ENCODE measurements at places on chromosomes 12 and 14.

DNA sequence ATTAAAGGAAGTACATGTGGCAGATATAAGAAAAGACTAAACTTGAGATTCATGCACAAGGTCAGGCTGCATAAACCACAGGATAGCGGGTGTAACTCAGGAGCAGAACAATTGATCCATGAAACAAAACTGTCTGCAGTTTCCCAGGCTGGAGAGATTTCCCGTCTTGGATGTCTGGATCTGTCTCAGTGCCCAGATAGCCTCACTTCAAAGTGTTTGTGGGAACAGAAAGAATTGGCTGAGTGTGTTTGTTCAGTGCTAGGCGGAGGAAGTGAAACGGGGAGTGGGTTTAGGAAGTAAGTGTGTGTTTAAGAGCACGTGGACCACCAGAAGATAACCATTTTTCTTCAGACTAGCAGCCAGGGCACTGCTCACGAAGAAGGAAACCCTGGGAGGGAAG lies 1.4 kb upstream of the RNASE10 start:
- DNase-seq = no peak

GRCh38 chr14:106613256-106613655 lies 1086.9 kb downstream of the TMEM121 start:
- no peak for DNase-seq

GRCh38 chr12:116545144-116545543 lies 14.0 kb upstream of the MAP1LC3B2 start:
- no peak for DNase-seq

GRCh38 chr12:44317651-44318126 lies 481.8 kb downstream of the TMEM117 start:
- no peak for DNase-seq

DNA sequence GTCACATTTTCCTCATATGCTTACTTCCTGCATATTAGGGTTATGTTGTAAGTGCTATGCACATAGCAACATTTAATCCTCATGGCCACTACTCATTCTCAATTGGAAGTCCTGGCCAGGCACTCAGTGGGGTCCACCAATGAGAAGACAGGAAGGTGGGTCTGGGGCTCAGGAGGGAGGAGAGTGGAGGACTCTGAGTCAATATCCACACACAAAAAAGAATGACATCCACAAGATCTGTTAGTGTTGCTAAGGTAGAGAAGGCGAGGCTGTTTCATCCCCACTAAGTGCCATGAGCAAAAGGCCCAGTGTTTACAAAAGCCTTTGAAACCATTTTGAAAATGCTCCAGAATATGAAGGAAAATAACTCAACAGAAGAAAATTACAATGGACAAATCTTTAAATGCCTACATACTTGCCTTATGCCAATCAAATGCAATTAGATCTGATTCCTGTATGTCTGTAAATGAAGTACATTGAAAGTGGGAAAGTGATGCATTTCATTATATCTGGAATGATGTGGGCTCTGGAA lies 53.9 kb downstream of the EID3 start:
- no peak for DNase-seq

DNA sequence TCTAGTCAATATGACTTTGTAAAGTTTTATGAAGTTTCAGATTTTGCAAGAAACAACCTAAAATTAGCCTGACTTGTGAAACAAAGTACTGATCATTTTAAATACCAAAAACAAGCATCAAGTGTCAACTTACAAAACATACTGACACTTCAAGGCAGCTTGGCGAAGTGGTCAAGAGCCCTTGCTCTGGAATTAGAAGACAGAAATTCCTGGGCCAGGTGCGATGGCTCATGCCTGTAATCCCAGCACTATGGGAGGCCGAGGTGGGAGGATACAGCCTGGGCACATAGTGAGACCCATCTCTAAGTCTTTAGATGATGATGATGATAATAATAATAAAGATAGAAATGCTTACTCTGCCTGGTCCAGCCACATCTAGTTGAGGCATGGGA lies 45.4 kb upstream of the NR2C1 start:
- DNase-seq = no peak

DNA sequence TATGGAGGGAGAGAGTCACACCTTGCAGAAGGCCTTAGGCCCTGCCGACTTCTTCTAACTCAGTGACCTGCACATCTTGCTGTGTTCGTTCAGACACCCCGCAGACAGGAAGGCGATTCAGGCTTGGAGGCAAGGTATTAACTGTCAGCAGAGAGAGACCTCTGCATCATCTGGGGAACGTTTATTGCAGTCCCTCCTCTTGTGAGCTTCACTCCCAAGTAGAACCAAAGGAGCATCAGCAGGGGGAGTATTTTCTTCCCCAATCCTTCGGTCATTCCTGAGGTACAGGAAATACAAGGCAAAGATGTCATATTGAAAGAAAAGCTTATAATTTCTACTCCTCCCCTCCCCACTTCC lies 217.9 kb downstream of the CRADD start:
- DNase-seq = no peak

DNA sequence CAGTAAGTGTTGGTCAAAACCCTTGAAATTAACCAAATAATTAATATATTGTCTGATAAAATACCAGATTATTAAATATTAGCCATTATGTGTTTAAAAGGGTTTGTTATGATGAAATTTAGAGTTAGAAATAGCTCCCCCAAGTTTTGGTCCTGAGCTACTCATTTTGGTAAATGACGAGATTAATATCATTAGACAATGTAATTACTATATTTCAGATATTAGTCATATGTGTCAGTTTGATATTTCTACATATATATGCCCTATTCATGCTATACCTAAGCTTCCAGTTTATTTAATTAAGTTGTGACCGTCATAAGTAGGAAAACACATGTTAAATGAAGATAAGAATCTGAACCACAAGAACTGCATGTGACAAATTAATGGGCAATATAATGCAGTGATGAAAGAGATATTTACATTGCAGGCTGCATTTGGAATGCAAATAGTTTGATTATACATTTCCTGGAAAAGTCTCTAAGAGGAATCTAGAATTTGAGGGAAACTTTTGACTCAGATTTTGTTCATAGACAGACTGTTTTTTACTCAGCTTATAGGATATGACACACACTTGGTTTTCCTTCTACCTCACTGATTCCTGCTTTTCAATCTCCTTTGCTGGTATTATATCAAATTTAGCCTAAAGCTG lies 70.5 kb downstream of the TBC1D30 start:
- no peak for DNase-seq

GRCh38 chr14:24706351-24706750 lies 72.4 kb upstream of the GZMB start:
- no peak for DNase-seq

- DNase-seq = no peak
Measured at GRCh38 chr12:101781834-101782233, 42.6 kb upstream of the SYCP3 start.

- DNase-seq = no peak
Measured at GRCh38 chr12:30067146-30067545, 283.4 kb upstream of the TMTC1 start.

DNA sequence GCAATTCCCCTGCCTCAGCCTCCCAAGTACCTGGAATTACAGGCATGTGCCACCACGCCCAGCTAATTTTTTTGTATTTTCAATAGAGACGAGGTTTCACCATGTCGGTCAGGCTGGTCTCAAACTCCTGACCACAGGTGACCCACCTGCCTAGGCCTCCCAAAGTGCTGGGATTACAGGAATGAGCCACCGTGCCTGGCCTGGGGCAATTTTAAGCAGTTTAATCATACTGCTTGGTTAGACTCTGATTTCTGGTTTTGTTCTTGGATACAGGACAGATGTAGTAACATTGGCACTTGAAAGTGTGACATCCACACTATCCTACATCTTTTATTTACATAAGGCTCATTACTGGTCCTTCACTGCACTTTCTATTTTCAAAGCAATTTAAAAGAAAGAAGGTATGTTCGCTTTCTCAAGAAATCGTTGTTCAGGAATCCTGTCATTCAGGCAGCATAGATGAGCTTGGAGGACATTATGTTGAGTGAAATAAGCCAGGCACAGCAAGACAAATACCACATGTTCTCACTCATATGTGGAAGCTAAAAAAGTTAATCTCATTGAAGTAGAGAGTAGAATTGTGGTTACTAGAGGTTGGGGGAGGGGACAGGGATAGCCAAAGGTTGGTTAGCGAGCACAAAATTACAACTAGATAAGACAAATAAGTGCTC lies 4.0 kb upstream of the NUAK1 start:
- DNase-seq = no peak

- no peak for DNase-seq
Measured at GRCh38 chr12:64801381-64801780, 23.1 kb upstream of the TBC1D30 start.

- DNase-seq = no peak
Measured at GRCh38 chr14:69988979-69989378, 109.8 kb downstream of the SMOC1 start.

- no peak for DNase-seq
Measured at GRCh38 chr14:22567437-22567836, 21.6 kb downstream of the DAD1 start.
